ENCODE measurements at places on chromosomes 5 and 9. TPM values are rescaled to one million over a fixed set of nuclear protein-coding genes. Genes with fewer than 3 reads are reported as not detected.

Gene SYK
- 28.3 TPM for total RNA-seq

Gene GOLM1
- 76.7 TPM for total RNA-seq

- no peak for DNase-seq
- H3K27ac ChIP-seq, result no peak overlapping the region
- no peaks in the 10 kb centered on the region for H3K36me3 ChIP-seq
- H3K4me3 ChIP-seq, result no peak overlapping the region
Observed at GRCh38 chr5:149645725-149646124, 64.4 kb downstream of the ARHGEF37 start.

- H3K36me3 ChIP-seq, result no peaks in the 10 kb centered on the region
- H3K27me3 ChIP-seq, result no peaks in the 10 kb centered on the region
- H3K4me3 ChIP-seq, result no peak overlapping the region
- no peak for DNase-seq
Observed at GRCh38 chr5:144191531-144191930, 20.9 kb downstream of the KCTD16 start.

Gene TMEM215
- total RNA-seq, result not detected

DNA sequence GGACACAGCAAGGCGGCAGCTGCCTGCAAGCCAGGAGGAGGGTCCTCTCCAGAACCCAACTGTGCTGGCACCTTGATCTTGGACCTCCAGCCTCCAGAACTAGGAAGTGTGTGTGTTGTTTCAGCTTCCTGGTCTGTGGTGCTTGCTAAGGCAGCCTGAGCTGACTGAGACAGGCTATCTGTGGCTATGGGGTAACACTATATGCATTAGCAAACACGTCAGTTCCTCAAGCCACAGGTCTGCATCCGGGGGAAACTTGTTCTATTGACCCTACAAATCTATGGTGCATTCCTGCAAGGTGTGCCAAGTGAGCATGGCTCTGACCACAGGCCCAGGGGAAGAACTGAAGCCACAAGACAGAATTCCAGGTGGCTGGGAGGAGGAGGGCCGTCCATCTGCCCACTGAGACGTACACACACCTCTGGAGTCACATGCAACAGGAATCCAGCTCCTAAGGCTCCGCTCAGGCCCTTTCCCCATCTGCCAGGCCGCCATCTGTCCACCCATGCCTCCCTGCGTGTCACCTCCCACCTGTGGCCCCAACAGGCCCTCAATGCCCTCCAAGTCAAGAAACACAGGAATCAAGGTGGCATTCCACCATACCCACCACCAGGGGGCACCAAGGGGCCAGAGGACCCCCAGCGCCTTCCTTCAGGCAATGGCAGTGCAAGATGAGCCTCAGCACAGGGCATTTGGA is 174.9 kb downstream of the ROR2 start:
- no peak overlapping the region for H3K27ac ChIP-seq
- DNase-seq, result peak; percentile 85
- no peaks in the 10 kb centered on the region for H3K27me3 ChIP-seq
- no peak overlapping the region for H3K4me3 ChIP-seq

Gene GARIN3
- total RNA-seq, result not detected

DNA sequence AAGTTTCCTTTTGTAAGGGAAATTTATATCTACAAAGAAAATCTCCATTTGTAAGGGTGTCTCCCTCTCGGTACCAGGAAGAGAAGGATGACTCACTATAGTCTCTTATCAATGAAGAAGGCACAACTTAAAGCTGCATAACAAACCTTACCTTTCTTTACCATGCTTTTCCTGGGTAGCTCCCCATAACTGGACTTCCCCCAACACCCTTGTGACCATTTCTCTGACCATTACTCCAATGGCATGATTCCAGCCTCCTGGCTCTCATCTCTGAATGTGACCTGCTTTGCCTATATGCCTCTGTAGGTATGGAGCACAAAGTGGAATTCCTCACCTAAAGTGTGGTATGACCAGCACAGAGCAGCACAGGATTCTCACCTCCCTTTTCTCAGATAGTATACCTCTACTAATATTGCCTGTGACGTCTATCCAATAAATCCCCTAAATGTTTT is 62.8 kb downstream of the GNA14 start:
- H3K36me3 ChIP-seq, result no peaks in the 10 kb centered on the region
- no peak overlapping the region for H3K4me3 ChIP-seq
- DNase-seq, result no peak
- no peaks in the 10 kb centered on the region for H3K4me1 ChIP-seq

Gene BTNL3
- not detected for total RNA-seq

- no peaks in the 10 kb centered on the region for H3K27me3 ChIP-seq
- no peaks in the 10 kb centered on the region for H3K36me3 ChIP-seq
- no peak overlapping the region for H3K27ac ChIP-seq
- H3K4me1 ChIP-seq, result no peaks in the 10 kb centered on the region
Observed at GRCh38 chr9:89878687-89879086, 273.9 kb downstream of the GADD45G start.

Gene ALDOB
- 253 TPM for total RNA-seq

DNA sequence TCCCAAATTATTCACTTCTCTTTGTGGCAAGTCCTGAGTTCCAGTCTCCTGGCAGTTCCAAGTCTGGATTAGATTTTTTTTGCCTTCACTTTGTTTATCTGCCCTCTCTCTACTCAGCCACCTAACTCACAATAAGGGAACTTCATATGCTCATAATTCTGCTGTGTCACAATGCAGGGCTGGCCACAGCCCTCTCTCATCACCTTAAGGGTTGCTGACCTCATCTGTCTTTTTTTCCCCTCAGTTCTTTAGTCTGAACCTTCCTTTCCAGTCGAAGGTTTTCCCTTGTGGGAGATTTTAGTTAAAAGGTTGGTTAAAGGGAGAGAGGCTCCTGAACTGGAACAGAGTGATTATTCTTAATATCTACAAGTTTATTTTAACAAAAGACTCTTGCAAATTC is 4.1 kb downstream of the BAG1 start:
- no peak overlapping the region for H3K27ac ChIP-seq
- H3K27me3 ChIP-seq, result no peaks in the 10 kb centered on the region
- H3K4me1 ChIP-seq, result peaks cover under 1% of the 10 kb centered on the region
- DNase-seq, result no peak
- H3K4me3 ChIP-seq, result no peak overlapping the region

Gene FGD3
- 6.7 TPM for total RNA-seq

DNA sequence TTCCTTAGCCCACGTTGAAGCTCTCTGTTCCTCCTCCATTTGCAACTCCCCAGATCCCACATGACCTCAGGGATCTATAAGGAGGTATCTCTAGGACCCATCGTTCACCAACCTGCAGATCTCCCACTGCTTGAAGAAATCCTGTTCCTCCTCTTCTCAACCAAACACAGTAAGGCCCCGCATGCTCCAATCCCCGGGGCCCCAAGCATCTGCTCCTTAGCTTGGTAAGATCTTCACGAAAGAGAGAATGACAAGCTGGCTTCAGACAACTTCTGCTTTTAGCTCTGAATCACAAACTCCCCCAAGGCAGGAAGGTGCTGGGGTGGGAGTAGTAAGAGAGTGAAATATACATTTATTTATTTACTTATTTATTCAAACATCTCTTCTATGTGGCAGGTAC is 33.0 kb upstream of the ARHGAP26 start:
- no peaks in the 10 kb centered on the region for H3K27me3 ChIP-seq
- no peak overlapping the region for H3K4me3 ChIP-seq
- H3K4me1 ChIP-seq, result no peaks in the 10 kb centered on the region

DNA sequence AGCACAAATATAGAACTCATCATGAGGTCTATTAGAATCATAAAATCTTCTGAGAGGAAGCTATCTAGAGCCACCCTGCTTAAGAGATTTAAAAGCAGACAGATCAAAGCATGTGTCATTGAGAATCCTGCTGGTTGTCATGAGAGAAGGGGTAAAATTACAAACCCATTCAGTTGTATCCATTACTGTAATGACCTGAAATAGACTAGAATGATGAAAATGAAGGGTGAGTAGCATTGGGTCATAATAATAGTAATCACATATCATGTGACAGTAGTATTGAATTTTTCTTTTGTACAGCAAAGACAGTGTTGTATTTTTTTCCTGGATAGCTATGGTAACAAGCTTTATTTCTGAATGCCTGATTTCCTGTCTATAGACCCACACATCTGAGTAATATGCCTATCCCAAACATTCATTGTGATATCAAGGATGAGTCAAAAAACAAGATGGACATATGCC is 149.0 kb downstream of the PDE4D start:
- no peaks in the 10 kb centered on the region for H3K27me3 ChIP-seq
- DNase-seq, result no peak
- H3K36me3 ChIP-seq, result no peaks in the 10 kb centered on the region

Gene SPINK6
- total RNA-seq, result not detected

GRCh38 chr9:138104251-138105122 is 226.9 kb downstream of the CACNA1B start:
- H3K36me3 ChIP-seq, result no peaks in the 10 kb centered on the region
- no peak overlapping the region for H3K27ac ChIP-seq
- no peak for DNase-seq
- no peaks in the 10 kb centered on the region for H3K4me1 ChIP-seq
- H3K4me3 ChIP-seq, result no peak overlapping the region

Gene CD72
- 3.1 TPM for total RNA-seq

Gene FRMD3
- 1.4 TPM for total RNA-seq

GRCh38 chr9:98263482-98264357 is 8.3 kb upstream of the TBC1D2 start:
- H3K4me3 ChIP-seq, result no peak overlapping the region
- H3K4me1 ChIP-seq, result no peaks in the 10 kb centered on the region
- H3K27ac ChIP-seq, result no peak overlapping the region
- peak; percentile 82 for DNase-seq

Gene BASP1
- 2.1 TPM for total RNA-seq

- no peak for DNase-seq
- peaks cover 6% of the 10 kb centered on the region for H3K4me1 ChIP-seq
- no peak overlapping the region for H3K4me3 ChIP-seq
- H3K27me3 ChIP-seq, result no peaks in the 10 kb centered on the region
- peak overlapping the region; percentile 86 for H3K27ac ChIP-seq
- H3K36me3 ChIP-seq, result no peaks in the 10 kb centered on the region
Observed at GRCh38 chr9:128093011-128093410, 25.0 kb downstream of the SLC25A25 start.

Gene RGMB
- total RNA-seq, result 8.6 TPM

Gene C5orf52
- total RNA-seq, result not detected

Gene PCDHB15
- total RNA-seq, result 2.6 TPM

DNA sequence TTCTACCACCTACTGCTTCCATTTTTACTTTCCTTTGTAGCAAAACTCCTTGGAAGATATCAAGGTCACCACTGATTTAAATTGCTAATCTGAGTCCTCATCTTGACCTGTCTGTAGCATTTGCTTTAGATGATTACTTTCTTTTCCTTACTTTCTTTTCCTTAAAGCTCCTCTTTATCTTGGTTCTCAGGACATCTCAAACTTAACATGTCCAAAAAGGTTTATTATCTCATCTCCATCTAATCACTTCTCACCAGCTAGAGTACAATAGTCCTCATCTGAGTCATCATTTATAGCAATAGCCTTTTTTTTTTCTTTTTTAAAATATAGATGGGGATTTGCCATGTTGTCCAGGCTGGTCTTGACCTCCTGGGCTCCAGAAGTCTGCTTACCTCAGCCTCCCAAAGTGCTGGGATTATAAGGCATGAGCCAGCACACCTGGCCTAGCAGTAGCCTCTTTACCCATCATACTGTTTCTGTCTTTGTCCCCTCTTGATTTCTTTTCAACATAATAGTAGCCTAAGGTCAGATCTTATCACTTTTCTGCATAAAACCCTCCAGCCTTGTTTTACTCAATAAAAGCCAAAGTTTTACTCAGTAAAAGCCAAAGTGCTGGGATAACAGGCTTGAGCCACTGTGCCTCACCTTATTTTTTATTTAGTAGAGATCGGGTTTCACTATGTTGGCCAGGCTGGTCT is 32.9 kb upstream of the GPR21 start:
- DNase-seq, result no peak
- no peak overlapping the region for H3K4me3 ChIP-seq
- H3K4me1 ChIP-seq, result peaks cover 6% of the 10 kb centered on the region
- H3K27me3 ChIP-seq, result no peaks in the 10 kb centered on the region
- H3K27ac ChIP-seq, result no peak overlapping the region
- peaks cover 20% of the 10 kb centered on the region for H3K36me3 ChIP-seq

DNA sequence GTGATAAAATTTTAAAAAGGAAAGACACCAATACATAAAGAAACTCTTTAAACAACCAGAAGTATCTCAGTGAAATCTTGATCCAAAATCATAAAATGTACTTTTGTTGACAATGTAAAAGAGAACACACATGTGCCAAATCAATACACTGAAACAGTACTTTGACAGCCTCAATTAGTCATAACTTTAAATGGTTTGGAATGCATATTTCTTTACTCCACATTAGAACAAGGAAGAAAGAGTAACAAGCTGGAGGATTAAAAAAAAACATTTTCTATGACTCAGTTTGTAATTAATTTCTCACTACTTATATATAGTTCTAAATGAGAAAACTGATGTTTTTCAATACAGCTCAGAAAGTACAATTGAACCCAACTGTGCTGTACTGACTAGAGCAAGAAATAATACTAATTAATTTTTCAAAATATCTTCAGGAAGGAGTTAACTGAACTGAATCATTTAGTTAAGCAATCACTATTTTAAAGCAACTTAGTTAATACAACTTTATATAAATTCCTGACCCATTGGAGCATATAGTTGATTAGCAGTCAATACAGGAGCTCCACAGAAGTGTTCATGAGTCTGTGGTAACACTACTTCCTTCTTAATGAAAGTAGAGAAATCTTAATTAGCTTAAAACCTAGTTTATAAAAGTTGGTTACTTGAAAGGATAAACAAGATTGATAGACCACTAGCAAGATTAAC is 101.0 kb downstream of the NR3C1 start:
- no peaks in the 10 kb centered on the region for H3K4me1 ChIP-seq
- H3K27ac ChIP-seq, result no peak overlapping the region
- no peaks in the 10 kb centered on the region for H3K27me3 ChIP-seq
- peaks cover 2% of the 10 kb centered on the region for H3K36me3 ChIP-seq
- DNase-seq, result no peak
- H3K4me3 ChIP-seq, result no peak overlapping the region

Gene CDO1
- 1.9 TPM for total RNA-seq

- H3K27me3 ChIP-seq, result no peaks in the 10 kb centered on the region
- no peak overlapping the region for H3K27ac ChIP-seq
- peaks cover 68% of the 10 kb centered on the region for H3K4me1 ChIP-seq
- H3K36me3 ChIP-seq, result no peaks in the 10 kb centered on the region
- no peak for DNase-seq
Observed at GRCh38 chr5:10706326-10706725, 54.7 kb downstream of the DAP start.

GRCh38 chr9:121681404-121681803 is 30.0 kb downstream of the DAB2IP start:
- H3K27me3 ChIP-seq, result no peaks in the 10 kb centered on the region
- no peak for DNase-seq
- H3K4me3 ChIP-seq, result no peak overlapping the region
- H3K27ac ChIP-seq, result no peak overlapping the region
- no peaks in the 10 kb centered on the region for H3K4me1 ChIP-seq

Gene GABRA1
- not detected for total RNA-seq

DNA sequence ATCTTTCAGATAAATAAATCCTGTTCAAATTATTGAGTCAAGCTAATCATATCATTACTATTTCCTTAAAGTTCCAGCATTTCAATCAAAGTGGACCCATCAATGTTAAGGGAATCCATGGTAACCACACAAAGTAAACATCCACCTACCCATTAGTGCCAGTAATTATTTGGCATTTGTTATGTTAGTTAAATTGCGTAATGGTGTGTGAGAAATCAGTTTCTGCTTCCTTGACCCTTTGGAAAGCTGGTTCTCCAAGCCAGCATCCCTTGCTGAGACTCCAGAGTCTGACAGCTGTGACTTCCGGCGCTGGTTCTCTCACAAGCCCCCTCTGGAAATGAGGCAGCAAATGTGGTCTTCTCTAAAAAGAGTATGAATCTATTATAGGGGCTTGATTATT is 308.6 kb upstream of the EFNA5 start:
- no peak overlapping the region for H3K4me3 ChIP-seq
- no peaks in the 10 kb centered on the region for H3K36me3 ChIP-seq
- no peaks in the 10 kb centered on the region for H3K27me3 ChIP-seq
- peak; percentile 9 for DNase-seq

All from pancreas (tissue), 10 donors.